ENCODE measurements at places on chromosomes 2 and 18. TPM values are rescaled to one million over a fixed set of nuclear protein-coding genes. Genes with fewer than 3 reads are reported as not detected.

DNA sequence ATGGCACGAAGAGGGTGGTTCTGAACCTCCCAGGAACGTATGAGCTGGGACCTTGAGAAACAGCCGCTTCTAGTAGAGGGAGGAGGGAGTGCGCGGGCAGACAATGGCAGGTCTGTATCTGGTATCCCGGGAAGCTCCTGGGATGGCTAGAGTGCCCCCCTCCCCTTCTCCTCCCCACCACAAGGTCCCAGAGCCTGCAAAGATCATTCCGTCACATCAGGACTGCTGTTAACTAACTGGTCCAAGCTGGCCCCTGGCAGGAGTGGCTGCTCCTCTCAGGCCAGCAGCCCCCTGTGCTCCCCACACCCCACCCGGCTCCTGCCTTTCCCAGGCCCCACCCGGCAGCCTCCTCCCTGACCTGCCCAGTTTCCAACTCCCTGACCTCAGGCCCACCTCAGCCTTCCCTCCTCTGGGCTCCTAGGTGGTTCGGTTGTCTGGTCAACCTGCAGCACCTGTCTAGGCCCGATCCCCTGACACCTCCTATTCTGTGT lies 75.0 kb downstream of the TPO start:
- no peak for DNase-seq

- no peak for DNase-seq
These were observed 143.4 kb downstream of the NR4A2 start for GRCh38 chr2:156189143-156189542.

- DNase-seq: peak; percentile 62
These were observed 328.5 kb downstream of the FIGN start for GRCh38 chr2:163407296-163407695.

GRCh38 chr18:23201741-23202140 lies 66.5 kb downstream of the CABLES1 start:
- no peak for DNase-seq

The MAB21L4 gene
- total RNA-seq: not detected

DNA sequence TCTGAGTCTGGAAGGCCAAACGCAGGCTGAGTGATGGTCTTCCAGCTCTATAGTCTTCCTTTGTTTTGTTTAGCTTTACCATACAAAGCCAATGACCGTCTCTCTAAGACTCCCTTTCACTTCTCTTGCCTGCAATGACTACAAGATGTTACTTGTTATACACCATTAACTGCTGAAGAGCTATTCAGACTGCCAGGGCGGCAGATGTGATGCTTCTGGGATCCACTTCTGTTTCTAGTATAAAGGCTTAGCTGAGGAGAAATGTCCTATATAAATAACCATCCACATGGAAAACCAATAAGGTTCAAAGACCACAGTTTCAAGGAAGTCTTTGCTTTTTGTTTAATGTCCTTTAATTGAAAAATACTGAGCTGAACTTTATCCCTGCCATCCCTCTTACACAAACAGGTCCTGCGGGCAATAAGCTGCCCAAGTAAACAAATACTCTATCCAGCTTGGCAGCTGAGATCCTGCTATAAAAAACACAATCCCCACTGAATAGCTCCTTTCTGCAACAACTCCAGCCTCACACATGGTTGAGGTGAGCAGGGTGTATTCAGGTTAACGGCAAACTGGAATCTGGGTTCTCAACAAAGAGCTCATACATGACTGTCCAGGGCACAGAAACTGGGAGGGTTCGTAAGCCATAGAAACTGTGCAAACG lies 124.6 kb downstream of the VIT start:
- no peak for DNase-seq

DNA sequence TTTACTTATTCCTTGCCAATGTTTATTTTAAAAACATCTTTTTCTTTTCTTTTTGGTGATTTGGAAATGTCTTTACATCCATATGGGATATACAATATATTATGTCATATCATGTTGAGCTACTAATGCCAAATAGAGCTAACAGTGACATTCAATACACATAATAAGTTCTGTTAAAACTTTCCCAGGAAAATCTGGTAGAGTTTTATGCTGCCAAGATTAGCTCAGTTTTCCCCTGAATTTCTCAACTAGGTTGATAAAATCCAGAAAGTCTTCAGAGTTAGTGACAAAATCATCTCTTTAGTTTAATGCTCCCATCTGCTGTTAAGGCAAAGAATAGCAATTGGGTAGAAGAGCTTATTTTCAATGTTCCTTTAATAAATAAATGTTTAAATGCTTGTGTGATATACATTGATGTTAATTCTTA lies 9.9 kb downstream of the COL3A1 start:
- peak; percentile 53 for DNase-seq

The TCF23 gene
- total RNA-seq: not detected

- DNase-seq: no peak
These were observed 95.9 kb downstream of the GFPT1 start for GRCh38 chr2:69291004-69291650.

The TEX44 gene
- total RNA-seq: not detected

The CDH2 gene
- total RNA-seq: 32.5 TPM

DNA sequence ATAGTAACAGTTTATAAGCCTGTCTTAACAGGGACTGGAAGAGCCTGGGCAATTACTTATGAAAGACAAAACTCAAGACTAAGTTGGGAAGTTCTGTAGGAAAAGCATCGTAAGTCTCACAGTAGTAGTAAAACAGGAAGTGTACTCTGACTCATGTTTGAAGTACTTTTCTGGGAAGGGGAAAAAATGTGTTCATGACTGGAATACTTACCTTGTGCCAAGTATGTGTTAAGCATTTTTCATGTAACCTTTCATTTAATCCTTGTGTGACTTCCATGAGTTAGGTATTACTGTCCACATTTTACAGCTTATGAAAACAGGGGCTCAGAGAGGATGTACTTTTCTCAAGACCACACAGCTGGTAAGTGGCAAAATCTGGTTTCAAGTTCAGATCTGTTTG lies 13.7 kb upstream of the SKOR2 start:
- peak; percentile 34 for DNase-seq

DNA sequence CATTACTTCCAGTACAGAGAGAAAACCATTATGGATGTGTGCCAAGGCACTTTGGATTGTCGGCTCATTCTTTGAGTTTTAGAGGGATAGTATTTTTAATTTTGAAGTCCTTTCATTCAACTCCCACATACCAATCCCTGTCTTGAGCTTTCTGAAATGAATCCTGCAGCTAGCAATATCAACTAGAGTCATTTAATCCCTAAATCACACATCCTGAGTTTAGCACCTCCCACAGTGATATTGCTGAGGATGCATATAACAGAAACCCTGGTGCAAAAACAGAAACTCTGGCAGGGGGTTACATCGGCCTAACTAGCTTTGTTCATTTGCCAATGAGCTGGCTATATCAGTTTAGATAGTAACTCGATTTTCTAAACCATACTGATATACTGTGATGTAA lies 427.3 kb downstream of the LRP1B start:
- no peak for DNase-seq

DNA sequence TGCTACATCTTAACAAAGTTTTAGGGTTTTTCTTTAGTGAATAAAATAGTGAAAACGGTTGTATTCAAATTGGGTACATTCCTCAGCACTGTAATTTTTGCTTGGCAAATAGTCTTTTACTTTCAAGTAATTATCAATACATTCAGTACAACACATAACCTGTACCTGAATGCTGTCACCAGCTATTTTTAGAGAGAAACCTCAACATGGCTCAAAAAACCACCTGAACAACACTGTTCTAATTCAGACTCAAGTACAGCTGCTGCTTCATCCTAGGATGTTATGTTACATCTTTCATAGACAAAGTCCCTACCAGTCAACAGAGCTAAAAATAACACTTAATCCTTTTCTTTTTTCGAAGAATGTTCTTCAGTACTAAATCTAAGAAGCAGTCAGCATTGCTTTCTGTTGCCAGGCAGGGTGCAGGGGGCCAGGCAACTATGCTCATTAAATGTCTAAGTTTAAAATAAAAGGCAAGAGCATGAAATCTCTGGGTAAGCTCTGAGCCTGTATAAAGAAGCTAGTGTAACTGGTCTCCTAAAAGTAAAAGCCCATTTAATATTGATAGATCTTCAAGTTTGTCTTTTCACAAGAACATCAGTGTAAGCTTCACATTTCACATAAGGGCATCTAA lies 20.5 kb downstream of the PDIA6 start:
- no peak for DNase-seq

DNA sequence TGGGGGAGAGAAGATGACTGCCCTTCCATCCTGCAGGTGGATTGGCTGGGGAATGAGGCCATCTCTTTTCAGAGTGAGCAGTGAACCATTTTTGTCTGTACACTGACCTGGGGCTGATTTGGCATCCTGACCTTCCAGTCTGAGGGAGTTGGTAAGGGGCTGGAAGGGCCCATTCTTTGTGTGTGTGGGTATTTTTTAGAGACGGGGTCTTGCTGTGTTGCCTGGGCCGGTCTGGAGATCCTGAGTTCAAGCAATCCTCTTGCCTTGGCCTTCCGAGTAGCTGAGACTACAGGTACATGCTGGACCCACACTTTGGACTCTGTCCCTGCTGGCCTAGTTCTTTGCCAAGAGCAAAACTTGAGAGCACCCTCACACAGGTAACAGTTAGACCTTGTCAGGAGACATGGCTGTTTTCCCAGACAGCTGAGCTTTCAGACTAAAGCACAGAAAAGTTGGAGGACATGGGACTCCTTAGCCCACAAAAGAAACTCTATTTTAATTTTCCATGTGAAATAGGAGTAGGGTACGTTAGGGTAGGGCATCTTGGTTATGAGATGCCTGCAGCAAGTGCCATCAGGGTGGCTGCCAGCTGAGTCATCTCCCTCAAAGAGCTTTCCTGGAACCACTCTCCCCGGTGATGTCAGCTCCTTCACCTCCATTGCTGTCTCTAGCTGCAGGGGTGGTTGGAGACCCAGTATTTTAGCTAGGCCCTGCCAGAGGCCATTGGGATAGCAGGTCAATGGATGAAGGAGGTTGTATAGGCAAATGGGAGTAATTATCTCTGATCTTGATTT lies 60.7 kb downstream of the DGKD start:
- DNase-seq: peak; percentile 81

The NEUROD1 gene
- total RNA-seq: 0.10 TPM

The YIPF4 gene
- total RNA-seq: 13.5 TPM

- DNase-seq: no peak
These were observed 250.7 kb downstream of the GBX2 start for GRCh38 chr2:235917506-235917905.

All from H4 (cell line).